ENCODE measurements at places on chromosomes 12 and 14.

DNA sequence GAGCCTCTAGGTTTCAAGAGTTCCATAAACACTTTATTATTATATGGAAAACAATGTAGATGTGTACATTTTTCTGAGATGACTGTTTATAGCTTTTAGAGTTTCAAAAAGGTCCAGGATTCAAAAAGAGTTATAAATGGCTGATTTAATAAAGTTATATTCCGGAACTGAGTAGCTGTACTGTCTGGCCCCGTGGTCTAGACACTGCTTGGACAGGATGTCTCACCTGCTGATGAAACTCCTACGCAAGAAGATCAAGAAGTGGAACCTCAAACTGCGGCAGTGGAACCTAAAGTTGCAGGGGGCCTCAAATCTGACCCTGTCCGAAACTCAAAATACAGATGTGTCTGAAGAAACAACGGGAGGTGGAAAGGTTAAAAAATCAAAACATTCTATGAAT is 69.7 kb downstream of the DCAF5 start:
- DNase-seq = no peak

- no peak for DNase-seq
These were observed 18.9 kb upstream of the CERS5 start for GRCh38 chr12:50185970-50186663.

DNA sequence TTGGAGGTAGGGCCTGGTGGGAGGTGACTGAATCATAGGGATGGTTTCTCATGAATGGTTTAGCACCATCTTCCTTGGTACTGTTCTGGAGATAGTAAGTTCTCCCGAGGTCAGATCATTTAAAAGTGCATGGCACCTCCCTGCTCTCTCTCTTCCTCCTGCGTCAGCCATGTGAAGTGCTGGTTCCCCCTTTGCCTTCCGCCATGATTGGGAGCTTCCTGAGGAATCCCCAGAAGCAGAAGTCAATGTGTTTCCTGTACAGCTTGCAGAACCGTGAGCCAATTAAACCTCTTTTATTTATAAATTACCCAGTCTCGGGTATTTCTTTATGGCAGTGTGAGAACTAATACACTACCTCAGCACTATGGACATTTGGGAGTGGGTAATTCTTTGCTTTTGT is 4.8 kb upstream of the LGMN start:
- DNase-seq = no peak

- DNase-seq = no peak
These were observed 1.5 kb upstream of the PLEKHG3 start for GRCh38 chr14:64702493-64703394.
